Stimulated activated CD4-positive, alpha-beta T cell treated with anti-CD3 and anti-CD28 coated beads, Interleukin-12 subunit alpha, Interleukin-12 subunit beta, amount 100 ng/mL, for 24 hours (primary cell): ENCODE measurements at places on chromosomes 12 and 14.

DNA sequence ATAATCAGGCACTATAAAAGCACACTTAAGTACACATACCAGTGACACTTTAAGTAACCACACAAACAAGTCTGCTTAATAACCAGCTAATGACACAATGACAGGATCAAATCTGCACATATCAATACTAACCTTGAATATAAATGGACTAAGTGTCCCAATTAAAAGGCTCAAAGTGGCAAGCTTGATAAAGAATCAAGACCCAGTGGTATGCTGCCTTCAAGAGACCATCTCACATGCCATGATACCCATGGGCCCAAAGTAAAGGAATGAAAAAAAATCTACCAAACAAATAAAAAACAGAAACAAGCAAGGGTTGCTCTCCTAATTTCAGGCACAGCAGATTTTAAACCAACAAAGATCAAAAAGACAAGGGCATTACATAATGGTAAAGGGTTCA, 470.4 kb downstream of the TRHDE start:
- DNase-seq = no peak

DNA sequence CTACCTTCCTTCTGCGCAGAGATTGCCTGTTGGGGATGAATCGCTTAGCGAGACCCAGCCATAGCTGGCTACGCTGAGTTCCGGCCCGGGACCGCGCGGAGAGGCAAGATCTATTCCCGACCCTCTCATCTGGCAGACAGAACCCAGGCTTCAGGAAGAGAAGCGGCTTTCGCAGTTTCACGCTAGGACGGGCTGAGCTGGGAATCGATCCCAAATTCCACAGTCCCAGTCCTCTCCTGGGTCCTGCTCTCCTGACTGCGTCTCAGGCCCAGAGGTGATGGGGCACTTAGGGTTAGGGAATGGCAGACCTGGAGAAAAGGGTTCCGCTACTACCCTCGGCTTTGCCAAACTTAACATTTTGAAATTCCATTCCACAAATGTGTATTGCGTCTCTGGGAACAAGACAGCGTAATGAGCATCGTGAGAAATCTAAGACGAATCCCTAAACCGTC, 2.8 kb downstream of the PTPN21 start:
- no peak for DNase-seq

GRCh38 chr12:26029736-26030022, 71.2 kb downstream of the RASSF8 start:
- no peak for DNase-seq

GRCh38 chr14:56666294-56666693, 86.7 kb downstream of the TMEM260 start:
- DNase-seq = no peak

DNA sequence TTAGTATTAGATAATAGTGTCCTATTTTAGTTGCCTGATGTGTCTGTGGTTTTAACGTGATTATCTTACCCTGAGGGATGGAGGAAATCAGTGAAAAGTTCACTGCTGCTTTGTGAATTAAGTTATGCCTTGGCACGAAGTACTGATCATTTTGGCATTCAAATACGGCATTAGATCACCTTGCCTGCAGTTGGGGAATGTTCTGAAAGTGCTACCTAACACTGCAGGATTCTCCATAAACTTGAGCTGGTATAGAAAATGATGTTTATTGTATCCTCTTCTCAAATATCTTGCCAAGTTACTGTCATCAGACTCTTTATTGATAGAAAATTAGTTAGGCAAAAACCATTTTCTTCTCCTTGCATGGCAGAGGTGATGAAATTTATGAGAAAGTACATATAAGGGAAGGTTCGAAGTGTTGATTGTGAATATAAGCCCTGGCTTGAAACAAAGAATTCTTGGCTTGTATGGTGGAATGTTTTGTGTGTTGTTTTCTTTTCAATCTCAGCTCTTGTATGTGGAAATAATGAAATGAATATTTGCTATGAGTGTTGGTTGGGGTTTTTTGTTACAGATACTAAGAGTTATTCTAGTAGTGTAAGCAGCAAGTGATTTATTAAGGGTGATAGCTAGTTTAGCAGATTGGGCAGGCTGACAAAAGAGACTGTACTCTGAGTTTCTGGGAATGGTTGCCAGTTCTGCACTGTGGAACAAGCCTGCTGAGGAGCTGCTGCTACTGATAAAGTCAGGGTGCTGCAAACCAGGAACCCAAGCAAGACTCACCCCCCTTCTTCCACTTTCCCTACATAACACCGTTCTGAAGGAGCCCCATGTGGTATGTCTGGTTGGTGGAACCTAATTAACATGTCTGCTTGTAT, 448.3 kb downstream of the PCNX1 start:
- DNase-seq = no peak

DNA sequence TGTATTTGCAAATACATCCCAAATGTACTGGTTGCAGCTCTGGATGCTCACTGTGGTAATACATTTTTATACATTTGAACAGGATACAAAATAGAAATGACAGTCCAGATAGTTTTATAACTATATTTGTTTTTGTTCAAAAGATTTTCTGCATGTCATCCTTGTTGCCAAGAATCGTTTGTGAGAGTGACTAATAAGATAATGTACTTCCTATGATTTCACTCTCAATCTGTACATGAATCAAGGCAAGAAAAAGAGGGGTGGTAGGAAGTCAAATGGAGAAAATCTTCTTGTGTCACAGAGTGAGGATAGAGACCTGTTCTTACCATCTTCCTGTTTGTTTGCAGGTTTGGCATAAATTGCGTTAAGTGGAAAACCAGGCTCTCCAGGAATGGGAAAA, 13.9 kb downstream of the ARPC3 start:
- DNase-seq = no peak

GRCh38 chr14:106831322-106831720, 1304.9 kb downstream of the TMEM121 start:
- DNase-seq = peak; percentile 65

DNA sequence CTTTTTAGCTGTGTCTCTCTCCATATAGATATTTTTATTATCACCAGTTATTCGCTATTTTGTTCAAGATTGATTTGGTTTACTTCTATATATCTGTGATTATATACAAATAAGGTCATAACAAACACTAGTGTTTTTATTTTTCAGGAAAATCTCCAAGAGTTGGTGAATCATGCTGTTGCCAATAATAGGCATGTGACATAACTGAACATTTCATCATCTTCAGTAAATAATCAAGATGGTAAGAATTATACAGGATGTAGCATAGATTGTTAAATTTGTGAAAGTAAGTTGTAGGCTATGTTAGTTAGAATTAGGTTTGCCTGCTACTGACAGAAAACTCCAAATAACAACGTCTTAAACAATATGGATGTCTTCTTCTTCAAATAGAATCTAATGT, 240.9 kb upstream of the PDE3A start:
- no peak for DNase-seq

- DNase-seq = no peak
Observed at GRCh38 chr12:120013659-120014380, 24.8 kb downstream of the BICDL1 start.

- no peak for DNase-seq
Observed at GRCh38 chr12:11729008-11729407, 79.5 kb downstream of the ETV6 start.

- DNase-seq = no peak
Observed at GRCh38 chr12:129075460-129076208, 222.4 kb downstream of the GLT1D1 start.

- DNase-seq = no peak
Observed at GRCh38 chr14:77979171-77979570, 179.3 kb downstream of the ADCK1 start.

GRCh38 chr12:34339922-34340321, 317.6 kb downstream of the ALG10 start:
- DNase-seq = no peak

DNA sequence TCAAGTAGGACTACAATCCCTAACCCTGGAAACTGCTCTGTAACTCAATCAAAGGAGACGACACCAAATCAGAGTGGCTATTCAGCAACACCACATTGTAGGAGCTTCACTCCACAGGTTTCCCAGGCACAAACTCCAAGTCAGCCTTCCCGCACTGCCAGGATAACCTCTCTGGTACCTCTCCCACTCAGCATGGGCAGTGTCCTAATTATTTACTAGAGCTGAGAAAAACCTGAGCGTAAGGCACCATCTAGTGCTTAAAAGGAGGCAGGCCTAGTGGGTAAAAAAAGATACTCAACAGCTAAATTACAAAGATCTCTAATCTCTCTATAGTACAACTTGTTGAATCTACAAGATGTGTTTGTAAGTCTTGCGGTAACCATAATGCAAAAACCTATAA, 36.1 kb downstream of the PARP11 start:
- DNase-seq = no peak

- no peak for DNase-seq
Observed at GRCh38 chr14:83894568-83894967, 1635.4 kb upstream of the FLRT2 start.

GRCh38 chr14:89243286-89243685, 173.7 kb downstream of the FOXN3 start:
- DNase-seq = no peak

GRCh38 chr14:20608383-20609110, 17.4 kb upstream of the RNASE12 start:
- DNase-seq = no peak

- no peak for DNase-seq
Observed at GRCh38 chr14:94412671-94413638, 24.6 kb upstream of the SERPINA1 start.

- no peak for DNase-seq
Observed at GRCh38 chr14:68195126-68195525, 375.5 kb downstream of the RAD51B start.

DNA sequence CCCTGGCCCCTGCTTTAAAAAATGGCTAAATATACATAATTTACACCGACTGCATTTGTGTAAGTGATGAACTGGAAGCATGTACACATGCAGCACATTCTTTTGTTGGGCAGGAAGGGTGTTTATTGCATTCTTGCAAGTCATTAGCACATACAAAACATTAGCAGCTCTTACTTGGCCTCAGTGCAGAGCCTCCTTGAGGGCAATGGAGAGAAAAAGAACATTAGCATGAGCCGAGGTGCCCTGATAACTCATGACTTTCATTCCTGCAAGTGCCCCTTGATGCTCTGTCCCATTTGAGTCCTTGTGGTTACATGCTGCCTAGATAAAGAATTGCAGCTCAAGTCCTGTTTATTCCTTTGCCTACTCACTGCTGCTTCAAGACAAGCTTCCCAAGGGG, 61.9 kb downstream of the PAX9 start:
- no peak for DNase-seq

GRCh38 chr14:93780813-93781400, 7.4 kb downstream of the PRIMA1 start:
- DNase-seq = no peak

- DNase-seq = peak; percentile 30
Observed at GRCh38 chr12:12899530-12900380, 8.4 kb downstream of the GPRC5A start.

- DNase-seq = no peak
Observed at GRCh38 chr12:106170285-106170684, 31.5 kb upstream of the NUAK1 start.

DNA sequence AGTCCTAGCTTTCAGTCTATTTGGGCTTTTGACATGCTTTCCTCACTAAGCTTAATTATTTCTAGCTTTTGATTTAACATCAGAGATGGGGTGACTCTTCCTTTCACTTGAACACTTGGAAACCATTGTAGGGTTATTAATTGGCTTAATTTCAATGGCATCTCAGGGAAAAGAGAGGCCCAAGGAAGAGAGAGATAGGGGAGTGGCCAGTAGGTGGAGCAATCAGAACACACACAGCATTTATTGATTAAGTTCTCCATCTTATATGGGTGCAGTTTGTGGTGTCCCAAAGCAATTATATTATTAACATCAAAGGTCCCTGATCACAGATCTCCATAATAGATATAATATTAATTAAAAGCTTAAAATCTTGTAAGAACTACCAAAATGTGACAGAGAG, 1466.1 kb upstream of the SEL1L start:
- DNase-seq = no peak

DNA sequence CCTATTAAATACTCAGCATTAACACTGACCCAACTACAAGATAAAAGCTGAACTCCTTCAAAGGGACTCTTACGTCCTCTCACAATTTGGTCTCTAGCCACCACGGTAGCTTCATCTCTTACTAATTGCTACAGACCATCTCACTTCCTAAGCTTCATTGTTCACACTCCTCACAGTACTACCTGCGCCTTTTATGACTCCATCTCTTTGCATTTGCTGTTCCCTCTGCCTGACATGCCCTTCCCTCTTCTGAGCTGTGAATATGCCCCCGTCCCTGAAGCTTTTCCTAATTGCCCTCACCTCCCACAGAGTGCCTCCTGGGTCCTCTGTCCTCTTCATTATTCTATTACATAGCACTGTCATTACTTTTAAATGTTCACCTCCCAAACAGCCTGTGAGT, 2.5 kb downstream of the EEA1 start:
- no peak for DNase-seq

DNA sequence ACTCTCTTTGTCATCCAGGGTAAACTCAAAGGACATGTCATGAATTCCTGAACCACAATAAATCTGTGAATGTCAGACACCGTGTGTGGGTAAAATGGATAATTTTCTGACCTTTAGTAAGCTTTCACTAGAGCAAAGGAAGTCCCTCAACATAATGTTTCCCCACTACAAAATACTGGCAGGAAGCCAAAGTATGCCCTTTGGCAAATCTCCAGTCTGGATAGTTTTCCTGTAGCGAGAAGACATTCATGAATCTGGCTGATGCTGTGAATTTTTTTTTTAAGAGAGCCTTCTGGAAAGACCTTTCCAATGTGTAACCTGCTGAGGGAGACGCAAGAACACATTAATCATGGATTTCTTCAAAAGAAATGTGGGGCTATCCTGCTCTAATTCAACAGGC, 389.6 kb upstream of the DDHD1 start:
- DNase-seq = no peak

DNA sequence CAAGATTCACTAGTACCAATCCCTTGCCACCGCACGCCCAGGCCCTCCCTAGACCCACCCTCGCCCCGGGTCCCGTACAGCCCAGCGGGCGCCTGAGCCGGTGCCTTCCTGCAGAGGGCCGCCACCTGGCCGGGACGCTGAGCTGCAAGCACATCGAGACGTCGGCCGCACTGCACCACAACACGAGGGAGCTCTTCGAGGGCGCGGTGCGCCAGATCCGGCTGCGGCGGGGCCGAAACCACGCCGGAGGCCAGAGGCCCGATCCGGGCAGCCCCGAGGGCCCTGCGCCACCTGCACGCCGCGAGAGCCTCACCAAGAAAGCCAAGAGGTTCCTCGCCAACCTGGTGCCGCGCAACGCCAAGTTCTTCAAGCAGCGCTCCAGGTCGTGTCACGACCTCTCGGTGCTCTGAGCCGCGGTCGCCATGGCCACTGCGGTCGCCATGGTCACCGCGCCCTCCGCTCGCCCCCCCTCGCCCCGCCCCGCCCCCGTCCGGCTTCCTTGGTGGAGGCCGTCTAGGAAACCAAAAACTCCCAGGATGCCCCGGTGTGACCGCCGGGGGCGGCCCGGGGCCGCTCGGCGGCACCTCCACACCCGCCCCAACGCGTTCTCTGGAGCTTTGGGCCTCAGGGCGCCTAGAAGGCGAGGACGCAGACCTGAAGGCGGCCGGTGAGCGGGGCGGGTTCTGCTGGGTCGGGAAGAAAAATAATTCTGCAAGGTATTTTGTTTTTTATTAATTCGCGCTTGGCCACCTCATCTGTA, 3.7 kb downstream of the REM2 start:
- DNase-seq = peak; percentile 66
